Vagina (tissue), 2 donors: ENCODE measurements at places on chromosomes 5 and 9.

GRCh38 chr9:11356067-11356466 is 743.3 kb upstream of the PTPRD start:
- no peak overlapping the region for H3K27ac ChIP-seq
- H3K27me3 ChIP-seq: no peaks in the 10 kb centered on the region
- DNase-seq: no peak
- H3K4me3 ChIP-seq: no peak overlapping the region
- no peaks in the 10 kb centered on the region for H3K4me1 ChIP-seq
- H3K36me3 ChIP-seq: no peaks in the 10 kb centered on the region

GRCh38 chr9:128091144-128091543 is 23.1 kb downstream of the SLC25A25 start:
- H3K4me3 ChIP-seq: peak overlapping the region; percentile 15
- DNase-seq: no peak
- H3K4me1 ChIP-seq: peaks cover 69% of the 10 kb centered on the region
- peak overlapping the region; percentile 91 for H3K27ac ChIP-seq

DNA sequence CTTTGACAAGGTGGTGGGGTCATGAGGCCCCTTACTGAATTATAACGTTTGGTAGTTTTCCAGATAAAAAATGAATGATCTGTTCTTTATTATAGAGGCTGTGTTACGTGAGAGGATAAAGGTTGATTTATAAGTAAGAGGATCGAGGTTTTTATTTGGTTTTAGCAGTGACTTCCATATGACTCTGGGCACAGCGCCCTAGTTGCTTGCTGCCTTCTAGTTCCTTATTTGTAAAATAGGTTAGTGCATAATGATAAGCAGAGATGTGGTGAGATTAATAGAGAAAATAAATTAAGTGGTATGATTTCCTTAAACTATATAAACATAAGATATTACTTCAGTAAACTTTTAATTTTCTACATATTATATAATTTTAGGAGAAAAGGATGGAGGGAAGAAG is 29.8 kb downstream of the MRRF start:
- no peak for DNase-seq
- H3K4me1 ChIP-seq: no peaks in the 10 kb centered on the region
- no peaks in the 10 kb centered on the region for H3K27me3 ChIP-seq
- no peak overlapping the region for H3K4me3 ChIP-seq
- no peaks in the 10 kb centered on the region for H3K36me3 ChIP-seq

DNA sequence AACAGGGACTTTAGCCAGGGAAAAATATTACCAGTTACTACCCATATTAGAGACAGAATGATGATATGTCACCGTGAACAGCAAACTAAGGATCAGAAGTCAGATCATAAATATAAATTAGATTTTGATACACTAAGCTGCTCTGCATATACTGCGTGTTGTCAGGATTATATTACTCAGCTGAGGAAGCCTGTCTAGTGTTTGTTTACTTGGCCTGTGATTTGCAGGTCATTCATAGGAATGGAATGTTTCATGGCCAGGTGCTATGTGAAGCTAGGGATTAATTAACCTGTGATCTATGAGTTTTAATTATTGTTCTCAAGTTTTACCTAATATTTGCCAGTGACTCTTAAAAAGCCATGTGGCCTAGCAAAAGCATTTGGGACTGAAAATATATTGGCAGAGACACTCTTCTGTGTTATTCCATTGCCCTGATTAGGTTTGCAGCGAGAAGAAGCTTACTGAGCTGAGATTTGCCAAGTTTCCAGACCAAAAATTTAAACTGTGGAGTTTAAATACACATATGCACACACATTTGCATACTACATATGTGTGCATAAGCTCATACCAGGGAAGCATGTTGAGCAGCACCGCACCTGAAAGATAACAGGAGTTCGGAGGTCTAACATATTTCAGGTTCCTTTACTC is 496.3 kb upstream of the GRIA1 start:
- no peaks in the 10 kb centered on the region for H3K4me1 ChIP-seq
- no peaks in the 10 kb centered on the region for H3K36me3 ChIP-seq
- no peaks in the 10 kb centered on the region for H3K27me3 ChIP-seq

DNA sequence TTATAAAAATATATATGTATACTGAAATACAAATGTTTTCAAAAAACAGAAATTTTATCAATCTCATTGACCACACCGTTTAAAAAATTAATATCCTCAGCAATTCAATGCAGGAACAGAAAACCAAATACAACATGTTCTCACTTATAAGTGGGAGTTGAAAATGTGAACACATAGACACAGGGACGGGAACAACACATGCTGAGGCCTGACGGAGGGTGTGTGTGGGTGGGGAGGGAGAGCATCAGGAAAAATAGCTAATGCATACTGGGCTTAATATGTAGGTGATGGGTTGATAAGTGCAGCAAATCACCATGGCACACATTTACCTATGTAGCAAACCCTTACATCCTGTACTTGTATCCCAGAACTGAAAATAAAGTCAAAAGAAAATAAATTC is 409.5 kb downstream of the MLLT3 start:
- H3K4me3 ChIP-seq: no peak overlapping the region
- no peaks in the 10 kb centered on the region for H3K27me3 ChIP-seq
- H3K36me3 ChIP-seq: no peaks in the 10 kb centered on the region
- H3K4me1 ChIP-seq: no peaks in the 10 kb centered on the region

DNA sequence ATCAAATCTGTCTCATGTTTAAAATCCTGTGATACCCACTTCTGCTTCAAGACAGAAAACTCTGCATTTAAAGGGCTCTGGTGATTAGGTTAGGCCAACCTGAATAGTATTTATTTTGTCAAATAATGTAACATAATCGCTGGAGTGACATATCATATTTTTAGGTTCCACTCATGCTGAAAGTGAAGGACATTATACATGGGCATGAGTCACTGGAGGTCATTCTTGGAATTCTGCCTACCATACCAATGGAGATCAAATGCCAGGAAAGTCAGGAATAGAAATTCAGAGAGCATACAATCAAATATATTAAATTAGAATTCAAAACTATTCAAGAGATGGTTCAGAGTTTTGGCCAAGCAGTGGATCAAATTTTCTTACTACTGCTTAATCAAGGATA is 97.1 kb upstream of the PRSS3 start:
- no peak overlapping the region for H3K4me3 ChIP-seq
- no peak for DNase-seq
- H3K36me3 ChIP-seq: no peaks in the 10 kb centered on the region
- H3K27ac ChIP-seq: no peak overlapping the region
- no peaks in the 10 kb centered on the region for H3K4me1 ChIP-seq

DNA sequence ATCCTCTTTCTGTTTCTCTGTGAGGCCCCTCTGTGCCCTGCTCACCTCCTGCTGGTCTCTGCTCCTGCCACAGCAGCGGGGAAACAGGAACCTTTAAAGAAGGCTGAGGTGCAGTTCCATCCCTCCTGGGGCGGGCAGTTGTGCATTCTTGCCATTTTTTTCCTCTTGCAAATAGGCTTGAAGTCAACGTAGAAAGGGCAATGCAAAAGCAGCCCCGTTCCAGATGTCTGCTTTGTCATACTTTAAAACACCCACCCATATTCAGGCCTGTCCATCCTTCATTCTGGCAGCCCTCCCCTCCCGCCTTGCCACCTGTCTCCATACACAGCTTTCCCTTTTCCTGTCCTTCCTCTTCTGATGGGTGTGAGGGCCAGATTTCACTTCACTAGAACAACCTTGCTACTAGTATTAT is 65.4 kb upstream of the KLF9 start:
- H3K36me3 ChIP-seq: no peaks in the 10 kb centered on the region
- no peaks in the 10 kb centered on the region for H3K27me3 ChIP-seq
- peak overlapping the region; percentile 7 for H3K4me3 ChIP-seq
- peaks cover 97% of the 10 kb centered on the region for H3K4me1 ChIP-seq
- no peak for DNase-seq

DNA sequence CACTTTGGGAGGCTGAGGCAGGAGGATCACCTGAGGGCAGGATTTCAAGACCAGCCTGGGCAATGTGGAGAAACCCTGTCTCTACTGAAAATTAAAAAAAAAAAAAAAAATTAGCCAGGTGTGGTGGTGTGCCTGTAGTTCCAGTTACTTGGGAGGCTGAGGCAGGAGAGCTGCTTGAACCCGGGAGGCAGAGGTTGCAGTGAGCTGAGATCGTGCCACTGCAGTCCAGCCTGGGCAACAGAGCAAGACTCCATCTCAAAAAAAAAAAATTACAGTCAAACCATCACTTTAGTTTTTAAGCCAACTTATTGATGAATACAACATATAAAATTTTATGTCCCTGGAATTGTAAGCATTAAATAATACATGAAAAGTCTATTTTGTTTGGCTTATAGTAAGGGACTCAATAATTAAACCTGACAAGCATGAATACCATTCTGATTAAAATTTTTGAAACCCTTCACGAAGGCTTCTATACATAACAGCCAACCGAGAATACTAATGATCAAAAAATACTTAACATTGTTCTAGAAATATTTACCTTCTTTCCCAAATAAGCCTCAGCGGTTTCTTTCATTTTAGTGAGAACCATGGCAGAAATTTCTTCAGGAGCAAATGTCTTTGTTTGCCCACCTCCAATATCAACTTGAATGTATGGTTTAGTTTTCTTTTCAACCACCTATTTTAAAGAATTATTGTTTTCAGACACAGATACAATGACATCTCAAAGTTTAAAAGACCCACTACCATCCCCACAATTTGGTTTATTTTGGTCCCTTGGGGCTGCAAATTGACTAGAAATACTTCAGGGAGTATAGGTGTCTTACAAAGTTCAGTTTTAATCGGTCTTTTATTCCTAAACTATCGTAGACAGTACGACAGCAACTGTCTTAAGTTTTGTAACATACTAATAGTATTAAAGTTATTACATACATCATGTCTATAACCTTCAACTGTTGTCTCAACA is 1.2 kb downstream of the HSPA5 start:
- H3K4me1 ChIP-seq: peaks cover 63% of the 10 kb centered on the region
- H3K36me3 ChIP-seq: peaks cover 3% of the 10 kb centered on the region
- H3K27ac ChIP-seq: peak overlapping the region; percentile 90
- no peak for DNase-seq
- peak overlapping the region; percentile 88 for H3K4me3 ChIP-seq
- H3K27me3 ChIP-seq: no peaks in the 10 kb centered on the region

- no peaks in the 10 kb centered on the region for H3K27me3 ChIP-seq
- H3K4me1 ChIP-seq: no peaks in the 10 kb centered on the region
- H3K36me3 ChIP-seq: no peaks in the 10 kb centered on the region
- no peak for DNase-seq
- no peak overlapping the region for H3K27ac ChIP-seq
Measured at GRCh38 chr5:53503562-53504218, 23.3 kb downstream of the FST start.

DNA sequence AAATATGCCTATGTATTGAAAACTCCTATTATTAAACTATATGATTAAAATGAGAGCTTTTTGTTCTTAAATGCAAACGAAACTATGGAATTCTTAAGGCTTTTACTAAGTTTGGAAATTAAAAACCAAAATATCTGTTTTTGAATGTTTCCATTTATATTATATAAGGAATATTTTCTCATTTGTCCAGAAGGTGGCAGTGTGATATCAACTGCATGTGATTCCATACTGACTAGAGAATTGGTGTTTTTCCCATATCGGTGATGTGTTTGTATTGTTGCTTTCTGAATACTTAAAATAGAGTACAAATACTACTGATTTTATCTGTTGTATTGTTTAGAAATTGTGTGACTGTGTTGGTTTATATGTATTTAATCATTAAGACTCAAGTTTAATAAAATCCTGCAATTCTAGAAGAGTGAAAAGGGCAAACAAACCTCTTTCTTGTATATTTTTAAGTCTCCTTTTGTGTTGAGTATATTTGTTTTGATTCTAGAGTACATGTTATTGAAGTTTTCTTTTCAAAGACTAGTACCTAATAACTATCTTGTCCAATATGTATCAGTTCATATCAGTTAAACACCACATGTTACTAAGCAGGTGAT is 320.8 kb downstream of the CCDC171 start:
- no peaks in the 10 kb centered on the region for H3K4me1 ChIP-seq
- no peaks in the 10 kb centered on the region for H3K27me3 ChIP-seq
- H3K36me3 ChIP-seq: no peaks in the 10 kb centered on the region
- no peak overlapping the region for H3K4me3 ChIP-seq
- no peak overlapping the region for H3K27ac ChIP-seq

GRCh38 chr5:62779010-62779422 is 200.4 kb downstream of the LRRC70 start:
- no peaks in the 10 kb centered on the region for H3K36me3 ChIP-seq
- H3K4me1 ChIP-seq: no peaks in the 10 kb centered on the region
- H3K27ac ChIP-seq: no peak overlapping the region
